ENCODE measurements at places on chromosomes 1 and 21.

DNA sequence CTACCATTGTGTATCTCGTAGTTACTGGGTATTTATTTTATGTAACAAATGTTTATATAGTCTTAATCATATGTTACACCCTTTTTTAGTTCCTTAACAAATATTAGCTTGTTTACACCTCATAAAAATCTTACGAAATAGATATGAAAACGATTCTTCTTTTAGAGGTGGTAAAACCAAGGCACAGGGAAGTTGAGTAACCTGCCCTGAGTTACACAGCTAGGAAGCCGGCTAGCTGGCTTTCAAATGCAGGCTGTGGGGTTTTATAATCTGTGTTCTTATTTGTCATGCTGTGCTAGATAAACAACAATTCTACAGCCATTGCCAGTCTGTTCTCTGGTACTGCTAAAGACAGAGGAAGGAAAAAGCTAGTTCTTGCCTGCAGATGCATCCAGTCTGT, 109.6 kb downstream of the NOS1AP start:
- DNase-seq = no peak

GRCh38 chr1:154998818-154999570, 3.6 kb upstream of the ZBTB7B start:
- peak; percentile 35 for DNase-seq

DNA sequence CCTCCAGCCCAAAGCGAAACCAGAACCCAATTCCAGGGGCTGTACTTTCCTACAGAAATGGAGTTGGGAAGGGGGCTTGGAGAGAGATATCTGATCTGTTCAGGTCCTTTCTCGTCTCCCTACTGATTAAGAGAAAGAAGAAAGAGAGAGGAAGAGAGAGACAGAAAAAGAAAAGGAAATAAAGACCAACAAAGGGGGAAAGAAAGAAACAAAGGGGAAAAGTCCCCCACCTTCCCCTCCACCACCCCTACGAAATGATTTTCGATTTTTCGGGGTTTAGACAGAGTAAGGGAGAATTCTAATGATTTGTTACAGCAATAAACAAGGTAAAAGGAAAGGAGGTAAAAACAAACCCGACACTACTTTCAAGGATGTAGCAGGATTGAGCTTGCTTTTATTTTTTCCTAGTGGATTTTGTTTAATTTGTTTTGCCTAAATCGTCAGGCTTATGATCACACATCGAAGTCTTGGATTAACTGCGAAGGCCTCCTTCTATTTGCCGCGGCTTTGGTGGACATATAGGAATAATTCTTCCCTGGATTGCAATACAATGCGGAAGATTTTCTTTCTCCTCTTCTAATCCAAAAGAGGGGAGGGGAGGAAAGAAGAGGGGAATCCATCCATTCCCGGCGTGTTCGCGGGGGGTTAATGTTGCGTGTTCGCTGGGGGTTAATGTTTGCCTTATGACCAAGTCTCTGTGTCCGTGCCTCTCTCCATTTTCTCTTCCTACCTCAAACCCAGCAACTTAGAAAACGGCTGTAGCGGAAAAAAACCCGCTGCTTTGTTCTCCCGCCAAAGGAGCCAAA, 1.9 kb downstream of the TAL1 start:
- DNase-seq = no peak

- peak; percentile 21 for DNase-seq
Measured at GRCh38 chr1:38076038-38076437, 29.4 kb upstream of the POU3F1 start.

- DNase-seq = no peak
Measured at GRCh38 chr1:12460911-12461621, 156.9 kb downstream of the DHRS3 start.

- DNase-seq = no peak
Measured at GRCh38 chr1:233679591-233680373, 65.9 kb downstream of the KCNK1 start.

All from renal cortical epithelial cell (primary cell).